ENCODE measurements at places on chromosomes 7 and 10.

DNA sequence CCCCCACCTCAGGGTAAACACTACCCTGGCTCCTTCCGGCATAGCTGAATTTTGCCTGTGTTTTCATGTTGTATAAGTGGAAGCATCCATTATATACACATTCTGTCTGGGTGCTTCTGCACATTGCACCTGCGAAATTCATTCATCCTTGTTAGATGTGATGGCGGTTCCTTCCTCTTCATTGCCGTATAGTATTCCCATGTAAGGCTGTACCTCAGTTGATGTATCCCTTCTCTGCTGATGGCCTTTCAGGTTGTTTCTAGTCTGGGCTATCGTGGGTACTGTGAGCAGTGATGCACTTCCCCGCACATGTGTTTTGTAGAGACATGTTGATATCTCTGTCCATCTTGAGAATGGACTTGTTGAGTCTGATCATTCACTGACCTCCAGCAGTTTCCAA is 28.9 kb downstream of the ELFN1 start:
- DNase-seq: no peak

DNA sequence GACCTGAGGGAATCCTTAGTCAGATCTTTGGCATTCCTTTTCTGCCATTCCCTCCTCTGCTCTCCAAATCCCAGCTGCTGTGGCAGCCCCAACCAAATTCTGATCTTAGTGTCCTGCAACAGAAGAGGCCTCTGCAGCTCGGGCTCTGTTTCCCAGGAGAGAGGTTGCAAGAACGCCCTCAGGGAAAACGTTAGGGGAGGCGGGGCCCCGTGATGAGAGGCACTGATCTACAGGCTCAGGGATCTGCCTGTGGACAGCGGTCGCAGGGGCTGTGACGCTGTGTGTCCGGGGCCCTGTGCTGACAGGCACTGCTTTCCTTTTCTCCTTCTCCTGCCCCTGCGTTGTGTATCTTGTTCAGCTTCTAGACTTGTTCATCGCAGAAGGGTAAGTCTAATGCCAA is 57.3 kb upstream of the DPYSL4 start:
- no peak for DNase-seq

- DNase-seq: no peak
These were observed 225.2 kb downstream of the WDR37 start for GRCh38 chr10:1281405-1281782.

- DNase-seq: no peak
These were observed 88.9 kb downstream of the CABCOCO1 start for GRCh38 chr10:61751599-61751998.

All from activated CD4-positive, CD25-positive, alpha-beta regulatory T cell (primary cell).